AG20443 (cell line): ENCODE measurements at places on chromosomes 16 and 17.

- peak; percentile 96 for DNase-seq
Observed at GRCh38 chr17:74042744-74043486, 160.6 kb upstream of the RPL38 start.

DNA sequence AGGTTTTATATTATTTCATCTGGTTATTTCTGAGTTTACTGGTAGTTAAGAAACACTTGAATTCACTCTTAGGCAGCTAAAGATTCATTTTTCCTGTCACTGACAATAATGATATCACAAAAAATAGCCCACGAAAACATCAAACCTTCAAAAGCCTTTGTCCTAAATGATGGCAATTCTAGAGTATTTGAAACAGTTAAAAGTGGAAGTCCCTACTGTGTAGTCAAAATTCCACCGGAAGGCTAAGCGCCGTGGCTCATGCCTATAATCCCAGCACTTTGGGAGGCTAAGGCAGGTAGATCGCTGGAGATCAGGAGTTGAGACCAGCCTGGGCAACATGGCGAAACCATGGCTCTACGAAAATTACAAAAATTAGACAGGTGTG lies 103.5 kb downstream of the HIC1 start:
- no peak for DNase-seq

DNA sequence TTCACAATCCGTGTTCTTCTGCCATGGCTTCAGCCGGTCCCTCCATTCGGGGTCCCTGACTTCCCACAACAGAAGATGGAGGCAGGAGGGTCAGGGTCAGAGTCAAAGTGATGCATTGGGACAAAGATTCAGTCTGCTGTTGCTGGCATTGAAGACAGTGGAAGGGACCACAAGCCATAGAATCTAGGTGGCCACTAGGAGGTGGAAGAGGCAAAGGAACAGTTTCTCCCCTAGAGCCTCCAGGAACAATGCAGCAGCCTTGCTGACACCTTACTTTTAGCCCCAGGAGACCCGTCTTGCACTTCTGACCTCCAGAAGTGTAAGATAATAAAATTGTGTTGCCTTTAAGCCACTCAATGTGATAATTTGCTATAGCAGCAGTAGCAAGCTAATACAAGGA lies 55.9 kb downstream of the MFSD11 start:
- peak; percentile 39 for DNase-seq

DNA sequence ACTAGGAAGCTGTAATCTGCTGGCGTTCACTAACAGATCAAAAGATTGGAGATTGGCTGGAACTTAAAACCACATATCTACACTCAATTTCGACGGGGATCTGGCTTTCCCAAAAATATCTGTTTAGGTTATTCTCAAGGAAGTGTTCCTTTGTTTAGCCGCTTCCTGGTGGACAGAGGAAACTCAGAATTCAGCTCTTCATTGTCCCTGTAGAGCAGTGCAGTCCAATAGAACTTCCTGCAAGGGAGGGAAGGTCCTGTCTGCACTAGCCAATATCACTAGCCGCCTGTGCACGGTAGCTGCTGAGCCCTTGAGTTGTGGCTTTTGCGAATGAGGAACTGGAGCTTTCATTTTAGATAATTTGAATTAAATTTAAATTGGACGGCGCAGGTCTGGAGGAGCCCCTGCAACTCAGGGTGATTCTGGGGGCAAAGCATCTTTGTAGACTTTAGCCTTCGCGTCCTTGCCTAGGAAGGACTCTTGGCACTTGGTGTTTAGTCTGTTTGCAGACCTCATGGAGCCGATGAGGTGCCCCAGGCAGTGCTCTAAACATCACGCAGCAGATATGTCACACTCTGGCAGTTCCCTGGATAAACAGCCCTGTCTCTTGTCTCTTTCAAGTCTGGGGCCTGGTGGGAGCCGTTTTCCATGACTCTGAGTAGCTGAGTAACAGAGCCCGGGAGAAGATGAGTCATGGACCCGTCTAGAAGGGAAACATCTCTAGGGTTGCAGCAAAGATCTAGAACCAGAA lies 122.2 kb downstream of the CCDC182 start:
- peak; percentile 84 for DNase-seq

DNA sequence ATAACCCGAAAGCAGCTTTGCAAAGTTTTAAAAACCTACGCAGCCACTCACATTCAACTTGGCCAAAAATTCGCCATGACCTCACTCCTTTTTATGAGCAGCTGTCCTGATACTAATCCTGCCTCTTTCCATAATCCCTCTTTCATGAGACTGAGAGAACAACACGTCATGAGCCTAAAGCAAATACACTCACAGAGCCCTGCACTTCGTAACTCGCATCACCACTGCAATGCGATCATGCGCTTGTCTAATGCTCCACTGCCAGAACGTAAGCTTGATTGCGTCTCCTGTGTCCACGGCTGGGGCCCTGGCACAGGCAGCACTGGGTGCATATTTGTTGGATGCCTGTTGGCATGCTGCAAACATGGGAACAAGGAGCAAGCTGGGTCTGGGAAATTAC lies 36.2 kb downstream of the CDRT4 start:
- no peak for DNase-seq

- DNase-seq: peak; percentile 79
Observed at GRCh38 chr17:39939588-39940419, 12.3 kb downstream of the LRRC3C start.

DNA sequence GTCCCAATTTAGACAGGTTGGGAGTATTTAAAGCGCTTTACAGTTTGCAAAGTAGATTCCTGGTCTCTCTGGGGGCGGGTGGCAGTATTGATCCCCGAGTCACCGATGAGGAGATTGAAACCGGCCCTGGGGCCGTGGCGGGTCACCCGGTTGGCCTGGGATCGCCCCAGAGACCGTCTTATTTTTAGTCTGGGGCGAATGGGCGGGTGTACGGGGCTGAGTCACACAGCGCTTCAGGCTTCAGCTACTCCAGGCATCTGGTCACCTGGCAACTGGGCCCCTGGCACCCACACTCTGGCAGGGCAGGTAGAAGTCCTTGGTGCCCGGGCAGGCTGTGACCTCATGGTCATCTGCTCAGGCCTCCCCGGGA lies 669 bp downstream of the MIEF2 start:
- peak; percentile 82 for DNase-seq

GRCh38 chr17:2087597-2088211 lies 32.8 kb downstream of the HIC1 start:
- DNase-seq: no peak

GRCh38 chr16:51971184-51971583 lies 575.8 kb downstream of the TOX3 start:
- peak; percentile 54 for DNase-seq

GRCh38 chr17:36510636-36511035 lies 24.0 kb downstream of the MYO19 start:
- DNase-seq: peak; percentile 4

- DNase-seq: peak; percentile 59
Observed at GRCh38 chr17:43570518-43570928, 24.4 kb upstream of the ETV4 start.

DNA sequence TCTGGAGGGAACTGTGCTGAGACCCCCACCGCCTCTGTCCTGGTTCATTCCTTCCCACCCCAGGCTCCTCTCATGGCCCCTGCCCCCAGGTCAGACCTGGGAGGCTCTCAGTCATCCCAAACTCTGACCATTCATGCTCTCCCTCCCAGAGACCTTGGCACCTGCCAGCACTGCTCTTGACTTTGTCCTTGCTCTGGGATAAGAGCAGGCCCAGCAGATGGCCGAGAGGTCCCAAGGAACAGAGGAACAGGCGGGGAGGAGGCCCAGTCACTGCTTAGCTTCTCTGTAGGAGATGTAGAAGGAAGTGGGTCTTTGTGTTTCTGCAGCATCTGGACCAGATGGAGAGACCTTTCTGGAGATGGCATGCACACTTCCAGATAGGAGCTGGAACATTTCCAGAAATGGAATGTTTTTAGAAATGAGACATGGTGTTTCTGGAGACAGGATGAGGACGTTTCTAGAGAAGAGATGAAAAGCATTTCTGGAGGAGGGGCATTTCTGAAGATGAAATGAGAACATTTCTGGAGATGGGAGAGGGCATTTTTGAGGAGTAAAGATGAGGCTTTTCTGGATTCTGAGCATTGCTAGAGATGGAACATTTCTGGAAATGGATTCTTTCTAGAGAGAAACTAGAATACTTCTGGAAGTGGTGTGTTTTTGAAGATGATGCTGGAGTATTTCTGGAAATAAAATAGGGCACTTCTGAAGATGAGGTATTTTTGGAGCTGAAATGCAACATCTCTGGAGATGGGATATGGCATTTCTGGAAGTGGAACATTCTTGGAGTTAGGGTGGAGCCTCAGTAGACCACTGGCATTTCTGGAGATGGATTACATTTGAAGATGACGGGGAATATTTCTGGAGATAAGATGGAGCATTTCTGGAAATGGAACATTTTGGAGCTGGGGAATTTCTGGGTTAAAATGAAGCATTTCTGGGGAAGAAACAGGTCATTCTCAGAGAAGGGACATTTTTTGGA lies 55.2 kb downstream of the RAI1 start:
- DNase-seq: no peak
